ENCODE measurements at places on chromosomes 7 and 10.

- DNase-seq: no peak
Measured at GRCh38 chr7:108557191-108557590, 12.3 kb downstream of the THAP5 start.

GRCh38 chr7:2158331-2159175 lies 74.2 kb downstream of the MAD1L1 start:
- no peak for DNase-seq

- no peak for DNase-seq
Measured at GRCh38 chr10:3924344-3924743, 139.3 kb upstream of the KLF6 start.

- DNase-seq: no peak
Measured at GRCh38 chr7:7970237-7970530, 1.6 kb downstream of the GLCCI1 start.

GRCh38 chr10:16341637-16342036 lies 95.2 kb upstream of the PTER start:
- no peak for DNase-seq

DNA sequence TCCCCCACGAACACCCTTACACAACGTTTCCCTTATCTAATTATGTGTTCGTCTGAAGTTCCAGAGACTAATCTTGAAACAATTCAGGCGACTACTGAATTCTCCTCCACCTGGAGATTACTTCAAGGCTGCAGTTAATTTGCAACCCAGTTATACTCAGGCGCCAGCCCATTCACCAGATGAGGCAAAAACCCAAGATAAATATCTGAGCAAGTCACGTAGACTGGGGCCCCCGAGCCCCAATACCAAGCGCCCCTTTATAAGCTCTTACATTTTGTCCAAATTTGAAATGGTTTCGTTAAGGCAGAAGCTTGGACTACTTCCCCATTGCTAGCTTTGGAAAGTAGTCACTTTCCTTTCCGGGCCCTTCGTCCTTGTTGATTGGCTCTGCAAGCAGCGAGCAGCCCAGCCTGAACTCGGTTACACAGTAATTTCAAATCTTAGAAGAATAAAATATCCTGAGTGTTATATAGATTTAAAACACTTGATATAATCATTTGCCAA lies 1.2 kb downstream of the TPK1 start:
- no peak for DNase-seq

DNA sequence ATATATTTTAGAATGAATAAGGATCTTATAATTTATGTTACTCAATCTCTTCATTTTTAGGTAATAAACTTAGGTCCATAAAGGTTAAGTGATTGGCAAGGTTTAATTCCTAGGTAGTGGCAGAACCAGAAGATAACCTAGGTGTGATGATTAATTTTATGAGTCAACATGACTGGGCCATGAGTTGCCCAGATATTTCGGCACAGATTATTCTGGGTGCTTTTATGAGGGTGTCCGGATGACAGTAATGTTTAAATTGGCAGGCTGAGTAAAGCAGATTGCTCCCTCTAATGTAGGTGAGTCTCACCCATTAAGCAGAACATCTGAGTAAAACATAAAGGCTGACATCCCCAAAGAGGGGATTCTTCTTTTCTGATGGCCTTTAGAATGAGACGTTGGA lies 1349.3 kb upstream of the CELF2 start:
- DNase-seq: no peak

GRCh38 chr7:10471280-10472058 lies 502.2 kb upstream of the PHF14 start:
- DNase-seq: no peak

DNA sequence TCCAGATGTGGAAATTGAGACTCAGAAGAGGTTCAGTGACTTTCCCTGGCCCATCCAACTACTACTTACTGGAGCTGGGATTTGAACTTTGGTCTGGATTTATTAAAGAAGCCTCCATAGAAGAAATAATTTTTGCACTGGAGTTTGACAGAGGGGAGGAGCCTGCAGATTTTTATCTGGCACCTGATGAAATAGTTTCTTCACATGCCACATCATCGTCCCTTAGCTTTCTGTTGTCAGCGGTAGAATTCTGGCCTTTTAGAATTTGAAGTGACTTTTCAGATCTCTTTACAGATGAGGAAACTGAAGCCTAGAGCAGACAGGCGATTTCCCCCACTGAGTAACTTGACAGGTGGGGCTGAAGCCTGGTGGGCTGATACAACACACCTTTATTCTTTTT lies 233.5 kb downstream of the LRMDA start:
- DNase-seq: no peak

DNA sequence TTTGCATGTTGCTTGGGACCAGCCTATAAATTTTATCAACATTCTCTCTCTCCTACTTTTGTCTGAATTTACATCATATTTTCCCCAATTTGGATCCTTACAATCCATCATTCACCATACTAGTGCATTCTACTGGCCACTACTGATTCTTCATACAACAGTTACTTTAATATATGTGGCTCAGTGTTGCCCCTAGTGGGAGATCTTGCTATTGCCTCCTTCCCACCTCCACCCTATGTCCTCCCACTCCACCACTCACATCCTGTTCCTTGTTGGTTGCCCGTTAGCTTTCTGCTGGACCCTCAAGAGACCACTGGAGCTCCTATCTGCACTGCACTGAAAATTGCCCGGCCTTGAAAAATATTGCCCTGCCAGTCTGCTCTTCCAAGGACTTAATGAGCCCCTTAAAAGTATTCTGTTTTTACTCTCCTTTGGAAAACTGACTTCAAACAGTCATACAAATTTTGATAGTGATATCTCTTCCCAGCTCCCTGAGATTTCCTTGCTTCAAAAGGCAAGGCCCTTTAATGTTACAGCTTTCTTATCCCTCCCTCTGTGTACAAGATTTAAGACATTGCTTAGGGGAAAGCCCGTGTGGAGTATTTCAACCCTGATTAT lies 243.2 kb upstream of the TMEM229A start:
- peak; percentile 2 for DNase-seq

- DNase-seq: no peak
Measured at GRCh38 chr10:129184196-129184595, 282.8 kb upstream of the MGMT start.

DNA sequence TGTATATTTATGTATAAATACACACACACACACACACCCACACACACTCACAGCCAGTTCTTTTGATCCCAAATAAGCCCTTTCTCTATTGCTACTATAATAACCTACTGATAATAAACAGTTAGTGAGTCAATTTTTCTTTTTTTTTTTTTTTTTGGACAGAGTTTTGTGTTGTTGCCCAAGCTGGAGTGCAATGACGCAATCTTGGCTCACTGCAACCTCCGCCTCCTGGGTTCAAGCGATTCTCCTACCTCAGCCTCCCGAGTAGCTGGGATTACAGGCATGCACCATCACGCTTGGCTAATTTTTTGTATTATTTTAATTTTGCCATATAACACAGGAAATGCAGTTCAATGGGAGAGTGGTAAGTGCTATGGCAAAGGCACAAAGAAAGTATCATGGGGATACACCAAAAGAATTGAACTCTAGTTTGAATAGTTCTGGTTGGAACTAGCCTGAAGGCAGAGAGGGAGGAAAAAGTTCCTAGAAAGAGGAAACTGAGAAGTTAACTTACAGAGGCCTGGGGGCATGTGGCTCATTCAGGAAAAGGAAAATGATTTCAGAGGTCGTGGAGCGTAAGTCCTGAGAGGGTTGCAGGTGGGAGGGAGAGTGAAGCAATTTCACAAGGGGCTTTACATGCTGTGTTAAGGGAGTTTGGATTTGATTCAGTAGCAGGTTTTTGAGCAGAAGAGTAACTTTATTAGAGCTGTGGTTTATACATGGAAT lies 44.4 kb upstream of the JCAD start:
- no peak for DNase-seq

DNA sequence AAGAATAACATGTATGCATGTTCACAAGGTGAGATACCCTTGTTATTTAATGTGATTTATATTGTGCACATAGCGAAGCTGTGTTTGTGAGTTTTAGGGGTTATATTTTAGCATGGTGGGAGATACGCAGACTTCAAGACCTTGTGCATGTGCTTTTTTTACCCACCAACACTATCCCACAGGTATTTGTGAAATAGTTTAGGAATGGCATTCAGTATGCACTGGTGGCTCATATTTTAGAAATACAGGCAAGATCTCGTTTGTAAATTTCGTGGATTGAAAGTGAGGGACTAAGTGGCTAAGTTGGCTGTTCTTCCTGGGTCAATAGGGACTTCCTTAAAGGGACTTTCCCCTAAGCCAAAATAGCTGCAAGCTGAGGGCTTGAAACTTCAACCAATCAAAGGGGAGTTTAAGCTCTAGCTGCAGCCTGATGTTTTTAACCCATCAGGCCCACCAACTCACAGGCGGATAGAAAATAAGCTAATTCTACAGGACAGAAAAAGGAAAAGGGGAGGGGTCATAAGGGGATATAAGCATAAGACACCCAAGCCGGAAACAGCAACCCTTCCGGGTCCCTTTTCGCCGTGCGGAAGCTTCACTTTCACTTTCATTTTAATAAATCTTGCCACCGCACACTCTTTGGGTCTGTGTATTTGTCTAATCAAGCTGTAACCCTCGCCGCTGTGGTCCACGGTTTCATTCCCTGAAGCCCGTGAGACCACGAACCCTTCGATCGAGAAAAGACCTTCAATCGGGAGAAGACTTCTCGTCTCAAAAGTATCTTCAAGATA lies 291.0 kb downstream of the GPR158 start:
- DNase-seq: no peak

- DNase-seq: no peak
Measured at GRCh38 chr10:79048639-79049550, 19.9 kb upstream of the ZMIZ1 start.

GRCh38 chr7:122743211-122743610 lies 40.5 kb upstream of the RNF148 start:
- DNase-seq: no peak

- DNase-seq: no peak
Measured at GRCh38 chr10:48336978-48337599, 30.6 kb downstream of the MAPK8 start.

DNA sequence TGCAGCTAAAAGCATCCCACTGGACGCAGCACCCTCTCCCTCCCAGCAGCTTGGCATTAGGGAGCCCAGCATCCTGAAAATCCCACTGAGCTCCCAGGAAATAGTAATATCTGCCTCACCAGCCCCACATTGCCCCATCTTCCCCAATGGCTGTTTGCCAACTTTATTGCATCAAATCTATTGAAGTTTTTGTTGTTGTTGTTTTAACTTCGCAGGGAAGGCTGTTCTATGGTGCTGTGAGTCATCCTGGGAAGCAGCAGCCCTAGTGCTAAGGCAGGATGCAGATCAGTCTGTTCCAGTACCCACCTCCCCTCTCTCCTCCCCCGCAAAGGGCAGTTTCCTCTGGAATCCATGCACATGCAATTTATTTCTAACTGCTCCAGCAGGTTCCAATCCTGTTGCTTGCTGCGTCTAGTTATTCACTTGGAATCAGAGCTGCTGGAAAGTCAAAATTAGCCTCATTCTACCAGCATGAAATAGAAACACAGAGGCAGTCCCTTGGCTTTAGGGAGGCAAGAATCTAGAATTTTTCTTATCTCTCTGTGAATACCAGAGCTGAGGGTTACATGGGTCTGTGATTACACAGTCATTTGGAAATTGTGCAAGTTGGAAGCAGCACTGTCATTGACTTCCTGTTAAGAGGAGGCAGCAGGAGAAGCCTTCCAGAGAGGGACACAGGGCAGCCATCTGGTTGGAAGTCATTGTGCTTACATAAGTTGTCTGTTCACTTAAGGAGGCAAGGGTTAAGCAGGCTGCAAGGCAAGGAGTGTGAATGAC lies 115.9 kb upstream of the CACUL1 start:
- DNase-seq: no peak

GRCh38 chr10:29962166-29962850 lies 97.1 kb downstream of the JCAD start:
- no peak for DNase-seq

DNA sequence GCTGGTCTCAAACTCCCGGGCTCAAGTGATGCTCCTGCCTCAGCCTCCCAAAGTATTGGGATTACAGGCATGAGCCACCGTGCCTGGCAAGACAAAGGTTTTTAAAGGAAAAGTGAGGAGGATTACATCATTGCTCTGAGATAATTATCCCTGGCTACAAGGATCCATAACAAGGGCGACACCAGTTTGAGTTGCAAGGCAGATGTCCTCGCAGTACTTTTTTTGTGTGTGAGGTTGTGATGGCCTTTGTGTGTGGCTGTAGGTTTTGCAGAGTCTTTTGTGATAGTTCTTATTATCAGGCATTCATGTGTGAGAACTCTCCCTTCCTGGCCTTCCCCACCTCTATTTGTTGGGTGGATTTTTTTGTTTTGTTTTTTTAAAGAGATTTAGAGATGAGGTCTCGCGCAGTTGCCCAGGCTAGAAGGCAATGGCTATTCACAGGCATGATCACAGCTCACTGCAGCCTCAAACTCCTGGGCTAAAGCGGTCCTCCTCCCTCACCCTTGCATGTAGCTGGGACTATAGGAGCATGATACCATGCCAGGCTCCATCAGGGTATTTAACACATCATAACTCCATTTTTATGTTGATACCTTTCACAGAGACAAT lies 10.0 kb downstream of the BTBD16 start:
- DNase-seq: no peak

- DNase-seq: no peak
Measured at GRCh38 chr10:122531939-122532338, 28.6 kb upstream of the DMBT1 start.

DNA sequence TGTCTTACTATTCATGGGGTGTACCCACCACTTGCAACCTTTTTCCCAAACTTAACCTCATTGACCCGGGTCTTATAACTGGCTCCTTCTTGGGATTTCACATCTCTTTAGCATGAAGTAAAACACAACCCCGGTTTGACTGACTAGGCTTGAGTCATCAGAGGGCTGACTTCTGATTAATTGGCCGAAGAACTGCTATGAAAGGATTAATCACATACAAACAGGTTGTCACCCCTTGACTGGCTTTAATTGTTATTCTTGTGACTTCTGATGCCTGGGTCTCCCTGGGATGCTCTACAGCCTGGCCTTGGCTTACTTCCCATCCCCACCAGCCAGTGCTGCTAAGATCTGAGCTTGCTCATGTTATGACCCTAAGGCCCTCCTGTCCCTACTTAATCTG lies 8.8 kb upstream of the CRPPA start:
- no peak for DNase-seq

GRCh38 chr7:105773030-105773460 lies 103.4 kb downstream of the ATXN7L1 start:
- DNase-seq: no peak

DNA sequence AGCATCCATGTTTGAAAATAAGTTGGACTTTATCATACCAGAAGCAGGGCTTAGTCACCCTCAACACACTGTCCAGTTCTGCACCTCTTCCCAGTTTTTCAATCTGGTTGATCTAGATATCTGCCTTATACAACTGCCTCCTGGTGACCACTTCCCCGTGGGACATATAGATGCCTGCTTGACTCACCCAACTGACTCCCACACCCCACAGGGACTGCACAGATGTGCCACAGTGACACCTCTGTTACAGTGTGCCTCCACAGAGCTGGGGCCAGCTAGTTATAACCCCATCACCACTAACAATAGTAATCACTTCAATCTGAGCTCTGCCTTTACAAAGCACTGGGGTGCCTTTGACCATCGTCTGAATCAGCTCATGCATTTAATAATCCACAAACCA lies 82.6 kb upstream of the AOAH start:
- DNase-seq: no peak
